ENCODE measurements at places on chromosomes 7 and 10. TPM values are rescaled to one million over a fixed set of nuclear protein-coding genes. Genes with fewer than 3 reads are reported as not detected.

The FAM25A gene
- total RNA-seq = not detected

The SSBP1 gene
- total RNA-seq = 158 TPM

The TSPAN33 gene
- 0.16 TPM for total RNA-seq

The EVX1 gene
- total RNA-seq = not detected

The ZNF853 gene
- 3.2 TPM for total RNA-seq

The ECD gene
- 18.1 TPM for total RNA-seq

The ANXA8 gene
- 0.52 TPM for total RNA-seq

The SP8 gene
- not detected for total RNA-seq

The CYP2C18 gene
- 0.09 TPM for total RNA-seq

The SPDYE9 gene
- total RNA-seq = not detected

The LRWD1 gene
- total RNA-seq = 14.7 TPM

The UFSP1 gene
- 2.7 TPM for total RNA-seq

The TRIM8 gene
- total RNA-seq = 45.1 TPM

The KCP gene
- 0.34 TPM for total RNA-seq

The EIF4EBP2 gene
- total RNA-seq = 12.8 TPM

The CALN1 gene
- total RNA-seq = not detected

The CASTOR2 gene
- 9.5 TPM for total RNA-seq

The HILPDA gene
- total RNA-seq = 10.1 TPM

The SLC26A3 gene
- total RNA-seq = not detected

The LRRC18 gene
- not detected for total RNA-seq

The PAPOLB gene
- total RNA-seq = under 0.01 TPM

The HHEX gene
- 2.8 TPM for total RNA-seq

The SLC25A40 gene
- 3.9 TPM for total RNA-seq

The VAX1 gene
- not detected for total RNA-seq

The ZNF212 gene
- 4.6 TPM for total RNA-seq

The CALML5 gene
- total RNA-seq = not detected

The MOGAT3 gene
- total RNA-seq = not detected

The TIAL1 gene
- total RNA-seq = 21.6 TPM

The SERPINE1 gene
- 37.9 TPM for total RNA-seq

The SPAM1 gene
- total RNA-seq = not detected

The JAKMIP3 gene
- total RNA-seq = 0.16 TPM

The ADRA2A gene
- not detected for total RNA-seq

The LIPN gene
- total RNA-seq = not detected

The ANXA8L1 gene
- 0.17 TPM for total RNA-seq

The TMEM213 gene
- total RNA-seq = not detected

The HOXA4 gene
- 0.47 TPM for total RNA-seq

The KLF6 gene
- 27.6 TPM for total RNA-seq

The VSTM4 gene
- 5.5 TPM for total RNA-seq

The GATA3 gene
- total RNA-seq = not detected

The PKD1L1 gene
- total RNA-seq = under 0.01 TPM

The PLEKHS1 gene
- not detected for total RNA-seq

The INHBA gene
- 7.9 TPM for total RNA-seq

The COL28A1 gene
- total RNA-seq = 0.16 TPM

The CFAP58 gene
- 1.3 TPM for total RNA-seq

The CALHM1 gene
- not detected for total RNA-seq

The FKBP6 gene
- total RNA-seq = not detected

The HGF gene
- 59.0 TPM for total RNA-seq

The FRAT1 gene
- 2.2 TPM for total RNA-seq

The TDRD1 gene
- total RNA-seq = not detected

All from bronchial smooth muscle cell (primary cell).